ENCODE measurements at places on chromosomes 1 and 21.

- DNase-seq: no peak
These were observed 136.1 kb downstream of the GREM2 start for GRCh38 chr1:240475832-240476231.

GRCh38 chr1:14941864-14942263 is 211.7 kb upstream of the TMEM51 start:
- no peak for DNase-seq

DNA sequence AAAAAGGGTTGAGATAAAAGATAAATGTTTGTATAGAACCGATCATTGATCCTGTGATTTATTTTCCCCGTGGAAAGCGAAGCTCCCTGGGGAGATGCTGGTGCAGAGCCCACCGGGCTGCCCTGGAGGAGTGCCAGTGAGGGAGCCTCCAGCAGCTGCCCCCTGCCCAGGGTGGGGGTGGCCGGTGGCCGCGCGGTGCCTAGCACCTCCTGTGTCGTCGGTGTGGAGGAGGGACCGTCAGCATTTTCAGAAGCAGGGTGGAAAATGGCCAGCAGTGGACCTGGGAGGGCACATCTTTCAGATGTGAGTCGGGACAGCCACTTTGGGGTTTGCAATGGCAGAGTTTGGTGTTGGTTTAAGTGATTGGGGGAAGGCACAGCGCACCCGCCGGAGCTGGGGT is 164.0 kb downstream of the PRDM16 start:
- no peak for DNase-seq

GRCh38 chr1:29222686-29223085 is 8.0 kb downstream of the MECR start:
- no peak for DNase-seq

GRCh38 chr1:240401731-240402130 is 210.2 kb downstream of the GREM2 start:
- no peak for DNase-seq

DNA sequence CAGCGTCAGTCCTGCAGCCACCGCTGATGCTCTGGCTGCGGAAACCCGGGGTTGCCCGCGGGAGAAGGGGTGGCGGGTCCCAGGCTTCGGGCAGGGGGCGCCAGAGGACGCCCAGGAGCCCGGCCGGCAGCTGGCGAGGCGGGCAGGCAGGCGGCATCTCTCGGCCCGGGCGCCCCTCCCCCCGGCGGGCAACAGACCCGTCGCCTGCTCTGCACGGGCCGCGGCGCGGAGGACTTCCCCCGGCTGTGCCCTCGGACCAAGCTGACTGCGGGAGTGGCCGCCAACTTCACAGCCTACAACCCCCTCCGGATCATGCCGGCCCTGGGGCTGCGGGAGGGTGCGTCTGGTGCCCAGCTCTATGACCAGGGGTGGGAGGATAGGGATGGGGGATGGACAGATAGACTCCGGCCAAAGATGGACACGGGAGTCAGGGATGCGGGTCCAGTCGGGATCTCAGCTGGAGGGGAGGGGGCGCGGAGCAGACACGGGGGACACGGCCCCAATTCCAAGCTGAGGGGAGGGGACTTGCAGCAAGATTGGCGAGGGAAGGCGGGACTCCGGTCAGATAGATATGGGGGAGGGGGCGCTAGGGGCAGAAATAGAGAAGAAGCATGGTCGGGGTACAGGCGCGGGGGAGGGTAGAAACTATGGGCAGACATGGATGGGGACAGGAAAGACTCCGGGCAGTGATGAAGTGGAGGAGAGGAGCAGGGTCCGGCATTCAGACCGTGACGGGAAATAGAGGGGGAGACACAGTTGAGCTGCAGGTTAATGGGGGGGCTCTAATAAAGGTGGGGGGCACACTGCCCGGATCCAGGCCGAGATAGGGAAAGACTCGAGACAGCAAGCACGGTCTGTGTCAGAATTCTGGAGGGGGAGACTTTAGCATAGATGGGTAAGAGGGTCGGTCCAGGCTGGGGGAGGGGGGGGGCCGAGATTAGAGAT is 1.1 kb downstream of the ADGRB2 start:
- DNase-seq: peak; percentile 76

- DNase-seq: peak; percentile 46
These were observed 39.8 kb upstream of the LRP8 start for GRCh38 chr1:53367503-53368313.

DNA sequence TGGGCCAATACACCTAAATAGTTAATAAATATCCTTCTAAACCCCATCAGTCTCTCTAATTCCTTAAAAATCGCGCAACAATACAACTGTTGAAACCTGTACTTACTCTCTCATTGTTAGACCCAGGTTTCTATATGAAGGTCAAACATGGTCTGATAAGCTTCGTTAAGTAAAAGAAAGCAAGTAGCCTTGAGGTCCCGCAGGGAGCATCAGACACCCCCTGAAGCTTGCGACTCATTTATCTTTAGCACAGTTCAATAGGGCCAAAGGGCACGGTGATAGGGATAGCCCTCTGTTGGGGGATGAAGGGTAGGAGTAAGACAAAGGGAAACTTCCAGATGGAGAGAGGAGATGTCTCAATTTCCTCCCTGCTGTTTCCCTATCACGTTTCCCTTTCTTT is 27.3 kb upstream of the THEM4 start:
- no peak for DNase-seq

- no peak for DNase-seq
These were observed 140.2 kb upstream of the FGGY start for GRCh38 chr1:59156526-59157199.

DNA sequence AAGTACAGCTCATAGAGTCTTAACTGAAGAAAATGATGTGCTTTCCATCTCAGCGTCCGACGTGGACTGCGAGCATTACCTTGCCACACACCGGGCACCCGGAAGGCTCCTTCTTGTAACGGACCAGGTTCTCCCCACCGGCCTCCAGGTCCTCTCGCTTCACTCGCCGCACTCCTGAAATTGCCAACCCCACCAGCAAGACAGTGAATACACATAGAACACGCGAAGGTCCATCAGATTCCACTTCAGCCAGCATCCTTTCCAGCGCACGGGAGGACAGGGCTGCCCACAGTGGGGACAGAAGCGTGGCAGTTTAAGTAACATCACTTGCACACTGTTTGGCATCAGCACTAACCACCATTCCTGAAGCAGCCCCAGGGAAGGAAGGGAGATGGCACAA is 53.3 kb downstream of the PRDM15 start:
- DNase-seq: no peak

GRCh38 chr1:204145033-204145504 is 6.8 kb downstream of the ETNK2 start:
- DNase-seq: no peak

DNA sequence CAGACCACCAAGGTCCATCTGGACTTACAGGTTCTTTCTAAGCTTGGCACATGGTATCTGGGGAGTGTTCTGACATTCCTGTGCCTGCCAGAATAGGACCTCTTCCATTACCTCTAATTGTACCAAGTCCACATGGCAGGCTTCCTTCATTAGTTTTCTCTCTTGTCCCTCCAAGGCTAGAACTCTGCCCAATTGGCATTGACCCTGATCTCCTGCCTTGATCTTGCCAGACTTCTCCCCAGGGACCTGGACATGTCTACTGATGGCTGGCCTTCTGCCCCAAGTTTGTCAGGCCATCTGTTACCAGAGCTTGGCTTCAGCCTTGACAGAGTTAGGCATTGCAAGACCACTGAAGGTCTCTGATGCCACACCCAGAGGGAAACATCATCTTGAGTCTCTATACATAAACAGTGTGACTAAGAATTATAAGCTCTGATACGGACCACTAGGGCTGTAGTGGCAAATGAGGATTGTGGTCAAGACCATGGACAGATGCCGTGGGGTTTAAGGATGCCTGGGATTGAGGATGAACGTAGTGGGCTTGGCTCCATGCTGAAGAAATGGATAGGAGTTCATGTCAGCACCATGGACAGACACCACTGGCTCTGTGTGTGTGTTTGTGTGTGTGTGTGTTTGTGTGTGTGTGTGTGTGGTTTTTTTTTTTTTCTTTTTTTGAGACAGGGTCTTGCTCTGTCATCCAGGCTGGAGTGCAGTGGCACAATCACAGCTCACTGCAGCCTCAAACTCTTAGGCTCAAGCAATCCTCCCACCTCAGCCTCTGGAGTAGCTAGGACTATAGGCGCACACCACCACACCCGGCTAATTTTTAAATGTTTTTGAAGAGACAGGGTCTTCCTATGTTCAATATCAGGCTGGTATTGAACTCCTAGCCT is 19.5 kb upstream of the PSMB2 start:
- DNase-seq: no peak

DNA sequence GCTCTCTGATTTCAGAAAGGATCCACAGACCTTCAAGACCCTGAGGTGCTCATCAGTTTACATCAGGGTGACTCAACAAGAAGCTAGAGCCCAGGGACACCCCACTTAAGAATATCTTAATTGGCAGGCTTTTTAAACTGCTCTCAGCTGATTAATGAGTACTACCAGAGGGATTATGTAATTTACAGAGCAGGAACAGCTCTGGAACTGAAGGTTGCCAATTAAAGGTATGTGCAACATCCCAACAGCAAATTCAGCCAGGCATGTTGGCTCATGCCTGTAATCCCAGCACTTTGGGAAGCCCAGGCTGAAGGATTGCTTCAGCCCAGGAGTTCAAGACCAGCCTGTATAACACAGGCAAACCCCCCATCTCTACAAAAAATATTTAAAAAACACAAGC is 295.7 kb downstream of the SETD4 start:
- DNase-seq: no peak

DNA sequence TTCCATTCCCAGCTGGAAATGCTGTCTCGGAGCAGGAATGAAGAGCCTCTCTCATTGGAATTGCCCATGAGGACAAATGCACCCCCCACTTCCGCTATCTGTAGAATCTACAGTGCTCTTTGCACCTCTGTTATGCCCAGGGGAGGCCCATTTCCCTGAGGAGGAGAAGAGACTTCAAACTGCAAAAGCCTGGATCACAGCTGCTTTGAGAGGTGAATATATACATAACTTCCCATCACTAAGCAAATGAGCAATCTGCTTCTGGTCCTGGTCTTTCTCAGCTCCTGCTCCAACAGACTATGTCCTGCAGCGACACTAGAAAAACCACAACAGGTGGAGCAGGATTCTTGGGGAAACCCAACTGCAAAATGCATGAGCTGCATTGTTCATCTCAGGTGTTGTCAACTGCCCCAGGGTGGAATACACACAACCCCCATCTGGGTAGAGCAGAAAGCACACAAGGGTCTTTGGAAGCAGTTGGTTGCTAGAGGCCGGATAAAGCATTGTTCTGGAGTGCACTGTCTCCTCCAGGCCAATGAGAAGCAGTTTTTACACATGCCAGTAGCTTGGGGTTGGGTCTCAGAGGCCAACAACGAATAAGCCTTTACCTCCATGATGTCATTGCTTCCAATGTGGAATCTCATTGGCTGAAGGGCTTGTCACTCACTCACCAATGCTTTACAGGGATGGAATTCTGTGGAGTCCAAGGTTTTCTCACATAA is 67.7 kb upstream of the RAB4A start:
- peak; percentile 10 for DNase-seq

DNA sequence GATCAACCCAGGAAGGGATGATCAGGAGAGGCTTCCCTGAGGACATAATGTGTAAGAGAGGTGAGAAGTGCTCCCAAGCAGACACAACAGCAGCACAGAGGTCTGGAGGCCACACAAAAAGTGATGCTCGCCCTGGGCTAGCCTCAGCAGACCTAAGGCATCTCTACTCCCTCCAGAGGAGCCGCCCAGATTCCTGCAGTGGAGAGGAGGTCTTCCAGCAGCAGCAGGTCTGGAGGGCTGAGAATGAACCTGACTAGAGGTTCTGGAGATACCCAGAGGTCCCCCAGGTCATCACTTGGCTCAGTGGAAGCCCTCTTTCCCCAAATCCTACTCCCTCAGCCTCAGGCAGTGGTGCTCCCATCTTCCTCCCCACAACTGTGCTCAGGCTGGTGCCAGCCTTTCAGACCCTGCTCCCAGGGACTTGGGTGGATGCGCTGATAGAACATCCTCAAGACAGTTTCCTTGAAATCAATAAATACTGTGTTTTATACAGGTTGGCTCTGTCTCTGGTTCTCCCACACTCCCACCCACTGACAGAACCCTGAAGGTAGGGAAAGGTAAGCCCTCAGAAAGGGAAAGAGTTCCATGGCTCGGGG is 5.0 kb downstream of the GJB3 start:
- DNase-seq: no peak

DNA sequence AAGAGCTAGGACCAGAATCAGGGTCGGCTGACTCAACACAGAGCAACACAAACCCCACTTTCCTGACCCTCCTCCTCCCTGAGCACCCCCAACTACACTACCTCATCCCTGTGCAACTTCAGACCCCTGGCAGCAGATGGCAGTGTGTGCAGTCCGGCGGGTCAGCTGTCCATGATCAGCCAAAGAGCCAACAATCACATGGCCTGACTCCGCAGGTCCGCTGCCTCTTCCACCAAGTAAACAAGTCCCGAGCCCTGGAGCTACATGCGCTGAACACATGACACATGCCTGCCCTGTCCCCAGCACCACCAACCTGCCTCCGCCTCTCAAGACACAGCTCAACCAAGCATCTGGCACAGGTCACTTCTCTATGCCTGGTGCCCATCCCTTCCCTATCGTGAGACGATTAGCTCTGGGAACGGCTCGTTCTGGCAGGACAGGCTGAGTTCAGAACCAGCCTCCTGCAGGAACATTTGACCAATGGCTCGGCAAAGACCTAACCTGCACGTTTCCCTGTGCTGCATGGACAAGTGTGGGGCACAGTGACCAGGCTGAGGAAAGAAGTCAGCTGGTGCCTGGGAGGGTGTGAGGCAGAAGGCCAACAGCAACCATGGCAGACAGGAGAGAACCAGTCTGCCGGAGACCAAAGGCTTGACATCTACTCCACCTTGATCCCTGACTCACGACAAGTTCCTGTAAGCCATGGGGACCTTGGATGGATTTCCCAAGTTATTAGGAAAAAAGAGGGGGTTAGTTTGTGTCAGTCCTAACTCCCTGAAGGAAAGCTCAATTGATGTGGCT is 60.3 kb downstream of the CD46 start:
- DNase-seq: no peak

DNA sequence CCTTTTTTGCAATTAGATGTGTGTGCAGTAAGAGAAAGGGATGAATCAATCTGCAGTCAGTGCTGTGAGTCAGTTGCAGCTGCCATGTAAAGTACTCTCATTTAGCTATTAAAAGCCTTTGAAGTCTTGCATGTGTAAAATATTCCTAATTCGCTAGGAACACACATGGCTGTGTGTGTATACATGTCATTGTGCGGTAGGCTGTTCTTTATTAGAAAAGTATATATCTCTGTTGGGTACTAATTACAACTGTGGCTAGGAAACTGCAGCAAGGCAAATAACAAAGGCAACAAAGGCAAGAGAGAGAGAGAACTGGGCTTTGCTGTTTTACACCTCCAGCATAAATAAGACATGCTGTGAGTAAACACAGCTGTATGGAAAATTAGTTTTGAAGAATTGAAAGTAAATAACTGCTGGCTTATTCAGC is 41.7 kb downstream of the EPB41 start:
- DNase-seq: no peak

DNA sequence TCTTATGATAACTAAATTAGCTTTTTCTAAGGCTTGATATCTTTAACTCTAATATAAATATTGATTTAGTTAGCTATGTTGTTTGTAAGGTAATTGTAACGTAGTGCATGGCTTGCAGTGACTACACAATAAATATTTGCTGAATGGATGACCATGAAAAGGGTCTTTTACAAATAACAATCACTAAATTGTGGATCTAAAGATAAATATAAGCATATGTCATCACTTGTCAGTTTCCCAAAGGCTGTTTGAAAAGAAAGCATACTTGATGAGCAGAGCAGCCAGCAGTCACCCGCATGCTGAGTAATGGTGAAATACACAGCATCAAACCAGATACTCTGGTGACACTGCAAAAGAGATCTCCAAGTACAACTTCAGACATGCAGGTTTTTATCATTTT is 92.5 kb upstream of the FMN2 start:
- no peak for DNase-seq

GRCh38 chr1:172041742-172042141 is 200.4 kb downstream of the DNM3 start:
- no peak for DNase-seq
